ENCODE measurements at places on chromosomes 13 and 19.
A peak's percentile ranks its signal among the peaks of the same experiment; 100 is the strongest.

GRCh38 chr13:85266771-85267170 is 532.4 kb downstream of the SLITRK6 start:
- DNase-seq, result no peak

GRCh38 chr19:21143854-21144253 is 2.0 kb downstream of the ZNF431 start:
- DNase-seq, result no peak

- DNase-seq, result no peak
Measured at GRCh38 chr13:110916301-110917142, 1.7 kb upstream of the ANKRD10 start.

GRCh38 chr19:6970443-6970842 is 50.8 kb downstream of the MBD3L2B start:
- no peak for DNase-seq

DNA sequence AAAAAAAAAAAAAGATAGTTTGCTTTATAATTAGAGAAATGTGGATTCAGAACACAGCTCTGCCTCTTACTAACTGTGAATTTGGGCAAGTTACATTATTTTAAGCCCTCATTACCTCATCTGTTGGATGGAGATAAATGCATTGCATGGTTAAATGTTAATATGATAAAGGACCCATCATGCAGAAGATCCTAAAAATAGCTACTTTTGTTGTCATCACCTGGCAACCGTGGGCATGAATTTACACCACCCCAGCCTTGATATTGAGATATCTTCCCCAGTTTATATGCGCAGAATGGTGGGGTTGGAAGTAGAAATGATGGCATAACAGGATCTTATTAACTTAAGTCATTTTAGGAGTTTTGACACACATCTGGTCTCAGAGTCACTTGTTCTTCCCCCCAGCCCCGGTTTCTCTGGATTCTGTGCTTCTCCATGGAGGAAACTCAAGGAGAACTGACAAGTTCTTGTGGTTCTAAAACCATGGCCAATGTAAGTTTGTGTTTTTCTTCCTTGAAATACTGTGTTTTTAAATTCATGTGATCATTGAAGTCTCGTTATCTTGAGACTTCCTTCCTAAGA is 8.9 kb downstream of the ZNF546 start:
- no peak for DNase-seq

- DNase-seq, result no peak
Measured at GRCh38 chr13:95813139-95813538, 136.2 kb downstream of the DNAJC3 start.

GRCh38 chr19:48993175-48994034 is at the start of the genes GYS1 and RUVBL2:
Gene GYS1, minus strand, starts transcription at chr19:48993309. Its CDS starts 197 bp downstream, at chr19:48993112.
Gene RUVBL2, plus strand, starts transcription at chr19:48993887. Its CDS starts 25 bp downstream, at chr19:48993912.
- DNase-seq, result peak; percentile 99

DNA sequence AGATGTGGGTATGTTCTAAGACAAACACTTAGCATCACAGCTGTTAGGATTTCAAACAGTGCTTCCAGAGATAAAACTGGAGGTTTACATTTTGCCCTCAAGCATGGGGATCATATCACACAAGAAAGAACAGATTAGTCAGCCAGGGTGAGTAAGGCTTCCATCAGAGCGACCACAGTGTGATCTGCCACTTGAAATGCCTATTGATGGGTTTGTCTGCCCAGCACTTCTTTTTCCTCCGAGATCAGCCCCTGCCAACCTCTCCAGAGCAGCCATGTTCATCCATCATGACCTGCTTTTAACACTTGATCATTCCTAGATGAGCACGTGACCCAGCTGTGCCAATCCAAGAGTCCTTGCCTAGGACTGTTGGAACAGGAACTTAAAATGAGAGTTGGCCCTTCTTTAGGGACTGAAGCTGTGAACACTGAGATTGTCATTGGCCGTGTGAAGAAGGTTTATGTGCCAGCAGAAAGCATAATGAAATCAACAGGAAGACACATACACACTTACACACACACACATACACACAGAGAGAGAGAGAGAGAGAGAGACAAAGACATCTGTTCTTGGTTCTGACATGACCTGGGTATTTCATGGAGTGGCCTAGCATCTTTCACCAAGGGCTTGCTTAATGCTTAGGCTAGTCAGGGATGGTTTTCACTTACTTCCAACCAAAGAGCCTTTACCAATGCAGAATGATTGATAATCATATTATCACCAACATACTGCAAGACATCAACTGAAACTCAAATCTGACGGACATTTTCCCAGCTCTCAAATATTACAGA is 5.2 kb upstream of the CEBPG start:
- no peak for DNase-seq

DNA sequence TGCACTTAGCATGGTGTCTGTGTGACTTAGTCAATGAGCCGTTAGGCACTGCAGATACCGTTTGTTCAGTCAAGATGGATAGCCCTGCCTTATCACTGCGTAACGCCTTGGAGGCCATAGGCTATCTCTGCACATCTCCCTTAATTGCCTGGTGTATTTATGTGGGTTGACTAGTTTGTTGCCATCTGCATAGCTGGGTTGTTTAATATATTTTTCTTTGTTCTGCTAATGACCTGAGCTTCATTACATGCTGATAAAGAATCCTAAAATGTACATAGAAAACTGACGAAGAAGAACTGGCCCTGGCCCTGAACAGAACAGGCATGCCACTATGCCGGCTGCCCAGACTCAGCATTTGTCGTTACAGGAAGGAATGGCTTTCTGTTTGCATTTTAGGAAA is 297.8 kb downstream of the SHISA2 start:
- DNase-seq, result no peak

DNA sequence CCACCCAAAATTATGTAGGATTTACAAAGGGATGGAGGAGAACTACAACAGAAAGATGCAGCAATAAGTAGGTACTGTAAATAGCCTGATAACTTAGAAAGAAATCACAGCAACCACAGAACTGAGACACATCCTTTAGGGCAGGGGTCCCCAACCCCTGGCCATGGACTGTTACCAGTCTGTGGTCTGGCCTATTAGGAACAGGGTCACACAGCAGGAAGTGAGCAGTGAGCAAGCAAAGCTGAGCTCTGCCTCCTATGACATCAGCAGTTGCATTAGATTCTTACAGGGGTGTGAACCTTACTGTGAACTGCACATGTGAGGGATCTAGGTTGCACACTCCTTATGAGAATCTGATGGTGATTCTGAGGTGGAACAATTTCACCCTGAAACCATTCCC is 997.6 kb downstream of the DIAPH3 start:
- no peak for DNase-seq

DNA sequence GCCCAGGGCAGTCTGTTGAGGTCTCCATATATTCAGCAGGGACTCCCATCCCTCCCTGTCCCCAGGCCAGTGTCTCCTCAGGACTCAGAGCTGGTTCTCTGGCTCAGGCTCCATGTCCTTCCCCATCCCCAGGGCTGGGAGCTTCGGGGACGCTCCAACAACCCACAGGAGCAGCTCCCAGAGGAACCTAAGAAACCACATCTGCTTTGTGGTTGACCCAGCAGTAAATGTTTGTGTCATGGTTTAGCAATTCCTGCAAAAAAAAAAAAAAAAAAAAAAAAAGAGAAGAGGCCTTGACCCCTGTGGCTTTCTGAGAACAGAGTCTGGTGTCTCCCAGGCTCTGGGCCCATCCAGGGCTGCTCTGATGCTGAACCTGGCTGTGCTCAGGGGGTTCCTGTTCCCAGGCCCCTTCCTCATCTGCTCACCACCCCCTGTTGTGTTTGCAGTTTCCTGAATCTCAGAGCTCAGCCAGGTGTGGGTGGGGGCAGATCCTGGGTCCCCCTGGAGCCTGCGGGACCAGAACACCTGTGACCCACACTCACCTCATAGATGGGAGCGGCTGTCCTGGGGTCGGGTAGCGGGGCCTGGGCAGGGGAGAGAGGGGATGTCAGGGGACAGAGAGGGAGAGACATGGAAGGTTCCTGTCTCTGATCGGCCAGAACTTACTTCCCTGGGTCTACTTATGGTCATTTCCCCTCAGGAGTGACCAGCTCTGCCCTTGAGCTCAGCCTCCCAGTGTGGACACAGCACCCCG is 25.2 kb upstream of the CEACAM1 start:
- DNase-seq, result no peak

GRCh38 chr19:4310247-4311121 is 6.1 kb downstream of the FSD1 start:
- no peak for DNase-seq

DNA sequence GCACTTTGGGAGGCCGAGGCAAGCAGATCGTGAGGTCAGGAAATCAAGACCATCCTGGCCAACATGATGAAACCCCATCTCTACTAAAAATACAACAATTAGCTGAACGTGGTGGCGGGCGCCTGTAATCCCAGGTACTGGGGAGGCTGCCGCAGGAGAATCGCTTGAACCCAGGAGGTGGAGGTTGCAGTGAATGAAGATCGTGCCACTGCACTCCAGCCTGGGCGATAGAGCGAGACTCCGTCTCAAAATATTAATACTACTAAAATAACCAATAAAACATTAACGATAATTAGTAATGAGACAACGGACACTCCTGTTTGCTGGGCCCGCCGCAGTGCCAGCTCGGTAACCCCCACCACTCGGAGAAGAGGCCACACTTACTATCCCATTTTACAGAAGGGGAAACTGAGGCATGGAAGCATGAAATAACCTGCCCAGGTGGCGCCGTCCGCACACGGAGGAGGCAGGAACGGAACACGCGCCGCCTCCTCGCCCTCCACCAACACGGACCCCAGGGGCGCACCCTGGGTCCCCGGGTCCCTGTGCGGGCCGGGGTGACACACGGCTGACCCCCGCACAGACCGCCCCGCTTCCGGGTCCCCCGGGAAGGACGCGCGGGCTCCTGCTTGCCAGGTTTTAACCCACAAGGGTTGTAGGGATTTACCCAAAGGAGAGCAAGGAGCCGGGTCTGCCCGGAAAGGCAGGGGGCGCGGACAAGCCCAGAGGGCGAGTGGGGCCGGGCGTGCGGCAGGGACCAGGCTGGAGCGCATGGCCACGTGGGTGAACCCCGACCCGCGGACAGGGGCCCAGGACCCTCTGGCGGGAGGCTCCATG is 1.6 kb downstream of the R3HDM4 start:
- no peak for DNase-seq

- DNase-seq, result no peak
Measured at GRCh38 chr19:17766543-17767131, 15.4 kb downstream of the FCHO1 start.

GRCh38 chr19:4987256-4987655 is 18.3 kb downstream of the KDM4B start:
- no peak for DNase-seq

DNA sequence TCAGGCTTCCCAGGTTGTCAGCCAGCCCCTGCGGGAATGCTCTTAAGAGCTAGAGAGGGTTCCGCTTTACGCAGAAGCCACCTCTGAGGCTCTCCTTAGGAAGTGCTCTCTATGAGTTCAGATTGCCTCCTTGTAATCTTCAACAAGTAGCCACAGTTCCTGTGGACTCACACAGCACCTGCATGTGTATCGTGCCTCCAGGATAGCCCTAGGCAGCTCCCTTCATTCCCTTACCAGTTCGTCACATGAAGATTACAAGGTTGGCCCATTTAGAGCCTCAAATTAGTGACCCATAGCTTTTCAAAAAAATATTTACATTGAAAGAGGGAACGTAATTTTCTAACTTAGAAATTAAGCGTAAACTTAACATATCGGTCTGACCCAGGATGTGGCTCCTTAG is 284.3 kb downstream of the MTUS2 start:
- no peak for DNase-seq

GRCh38 chr13:99545361-99545760 is 44.1 kb downstream of the TM9SF2 start:
- no peak for DNase-seq

DNA sequence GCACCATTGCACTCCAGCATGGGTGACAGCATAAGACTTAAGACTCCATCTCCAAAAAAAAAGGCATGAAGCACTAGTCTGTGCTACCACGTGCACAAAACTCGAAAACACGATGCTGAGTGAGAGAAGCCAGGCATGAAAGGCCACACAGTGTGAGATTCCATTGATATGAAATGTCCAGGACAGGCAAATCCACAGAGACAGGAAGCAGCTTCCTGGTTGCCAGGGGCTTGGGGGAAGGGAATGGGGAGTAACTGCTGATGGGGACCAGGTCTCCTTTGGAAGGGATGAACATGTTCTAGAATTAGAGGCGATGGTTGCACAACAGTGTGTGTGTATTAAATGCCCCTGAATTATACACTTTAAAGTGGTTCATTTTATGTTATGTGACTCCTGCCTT is 15.9 kb upstream of the JUND start:
- no peak for DNase-seq

DNA sequence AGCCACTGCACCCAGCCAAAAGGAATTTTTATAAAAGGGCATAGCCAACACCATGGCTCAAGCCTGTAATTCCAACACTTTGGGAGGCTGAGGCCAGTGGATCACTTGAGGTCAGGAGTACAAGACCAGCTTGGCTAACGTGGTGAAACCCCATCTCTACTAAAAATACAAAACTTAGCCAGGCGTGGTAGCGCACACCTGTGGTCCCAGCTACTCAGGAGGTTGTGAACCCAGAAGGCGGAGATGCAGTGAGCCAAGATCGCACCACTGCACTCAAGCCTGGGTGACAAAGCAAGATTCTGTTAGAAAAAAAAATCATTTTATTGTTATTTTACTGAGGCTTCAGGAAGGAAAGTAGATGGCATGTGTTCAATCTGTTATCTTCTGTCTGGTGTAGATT is 31.3 kb upstream of the FOXO1 start:
- no peak for DNase-seq

GRCh38 chr13:71852736-71853135 is 14.3 kb downstream of the DACH1 start:
- no peak for DNase-seq

GRCh38 chr13:98652276-98652675 is 75.4 kb upstream of the STK24 start:
- no peak for DNase-seq

DNA sequence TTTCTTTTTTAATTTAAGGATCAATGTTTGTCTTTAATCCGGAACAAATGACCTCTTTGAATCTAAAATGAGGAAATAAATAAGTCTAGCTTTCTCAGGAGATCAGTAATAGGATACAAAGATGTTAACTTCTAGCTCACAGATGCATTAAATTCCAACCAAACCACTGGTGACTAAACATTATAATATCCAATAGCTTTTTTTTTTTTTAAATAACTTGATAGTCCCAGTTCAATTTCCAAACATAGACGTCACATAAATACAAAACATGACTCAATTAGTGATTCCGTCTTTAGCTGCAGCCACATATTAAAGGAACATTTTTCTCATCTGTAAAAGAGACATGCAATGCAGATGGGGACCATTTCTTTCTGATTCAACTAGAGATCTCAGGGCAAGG is 390.5 kb upstream of the PCDH9 start:
- DNase-seq, result no peak

- no peak for DNase-seq
Measured at GRCh38 chr13:111880185-111880584, 186.8 kb upstream of the SOX1 start.

DNA sequence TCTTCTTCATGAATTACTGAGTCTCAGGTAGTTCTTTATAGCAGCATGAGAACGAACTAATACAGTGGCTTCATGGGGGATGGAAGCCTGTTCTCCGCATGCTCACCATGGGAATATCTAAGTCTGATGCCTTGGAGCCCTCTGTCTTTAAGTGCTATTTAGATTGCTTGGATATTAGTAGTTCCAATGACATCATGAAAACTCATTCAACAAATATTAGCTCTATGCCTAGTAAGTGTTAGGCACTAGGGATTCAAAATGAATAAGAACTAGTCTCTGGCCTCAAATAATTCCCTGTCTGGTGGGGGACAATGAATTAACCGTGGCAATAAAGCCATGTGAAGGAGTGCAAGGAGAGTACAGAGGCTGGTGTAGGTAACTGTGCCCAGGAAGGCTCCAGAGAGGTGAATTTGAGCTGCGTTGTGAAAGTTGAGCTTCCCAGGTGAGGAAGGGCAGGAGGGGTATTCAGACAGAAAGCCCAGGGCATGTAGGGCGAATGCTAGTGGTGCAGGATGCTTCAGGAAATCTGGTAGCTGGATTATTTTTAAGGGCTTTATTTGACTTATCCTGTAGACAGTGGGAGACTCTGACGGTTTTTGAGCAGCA is 6.1 kb upstream of the WASF3 start:
- DNase-seq, result no peak
